ENCODE measurements at places on chromosomes 6 and 20.

- no peak for DNase-seq
Measured at GRCh38 chr20:57498425-57499400, 26.2 kb downstream of the CTCFL start.

- no peak for DNase-seq
Measured at GRCh38 chr6:144395014-144395413, 109.9 kb downstream of the UTRN start.

DNA sequence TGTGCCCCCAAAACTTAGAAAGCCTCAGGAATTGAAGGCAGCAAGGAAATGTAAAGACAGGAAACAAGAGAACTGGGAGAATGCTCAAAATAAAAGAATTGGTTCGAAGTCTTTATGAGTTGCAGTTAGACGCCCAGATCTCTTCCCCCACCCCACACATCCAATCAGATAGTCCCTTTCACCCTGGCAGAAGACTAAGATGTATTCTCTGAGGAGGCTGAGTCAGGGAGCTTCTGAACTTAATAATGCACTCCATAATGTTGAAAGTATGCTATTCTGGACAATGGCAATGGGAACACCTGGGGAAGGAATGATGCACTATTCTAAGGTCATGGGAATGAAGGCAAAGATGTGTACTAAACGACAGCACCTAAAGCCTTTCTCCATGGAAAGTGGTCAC is 173.6 kb downstream of the MTFR2 start:
- DNase-seq: no peak

GRCh38 chr6:70694371-70694770 is 26.7 kb downstream of the SMAP1 start:
- no peak for DNase-seq

- no peak for DNase-seq
Measured at GRCh38 chr6:45710304-45710821, 305.3 kb downstream of the CLIC5 start.

DNA sequence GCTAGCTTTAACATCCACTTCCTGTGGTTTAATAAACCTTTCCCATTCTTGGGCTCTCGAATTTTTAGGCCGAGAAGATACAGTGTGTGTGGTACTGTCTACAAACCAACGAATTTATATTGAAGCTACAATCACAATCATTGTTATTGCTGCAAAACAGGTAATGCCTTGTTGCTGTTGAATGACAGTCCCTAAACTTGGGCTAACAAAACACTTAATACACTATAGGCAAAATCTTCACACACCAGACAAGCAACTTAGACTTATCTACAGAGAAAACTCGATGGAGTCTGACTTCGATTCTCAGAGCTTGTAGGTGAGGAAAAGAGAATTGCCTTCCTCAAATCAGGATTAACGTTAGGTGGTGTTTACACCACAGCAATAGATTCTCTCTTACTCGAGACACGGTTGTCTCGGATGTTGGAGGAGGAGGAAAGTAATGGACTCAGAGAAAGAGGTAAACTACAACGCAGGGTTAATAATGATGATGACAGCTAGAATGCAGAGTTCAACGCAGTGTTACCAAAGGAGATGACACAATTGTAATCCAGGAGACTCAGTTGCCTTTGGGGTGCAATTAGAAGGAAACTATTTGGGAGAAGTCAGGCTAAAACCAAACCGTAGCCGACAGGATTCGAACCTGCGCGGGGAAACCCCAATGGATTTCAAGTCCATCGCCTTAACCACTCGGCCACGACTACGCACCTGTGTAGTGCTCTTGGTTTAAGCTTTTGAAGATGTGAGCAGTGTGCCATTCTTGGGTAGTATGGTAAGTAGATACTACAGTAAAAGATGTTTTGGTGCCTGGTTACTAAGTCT is 32.5 kb upstream of the ZNF184 start:
- no peak for DNase-seq

DNA sequence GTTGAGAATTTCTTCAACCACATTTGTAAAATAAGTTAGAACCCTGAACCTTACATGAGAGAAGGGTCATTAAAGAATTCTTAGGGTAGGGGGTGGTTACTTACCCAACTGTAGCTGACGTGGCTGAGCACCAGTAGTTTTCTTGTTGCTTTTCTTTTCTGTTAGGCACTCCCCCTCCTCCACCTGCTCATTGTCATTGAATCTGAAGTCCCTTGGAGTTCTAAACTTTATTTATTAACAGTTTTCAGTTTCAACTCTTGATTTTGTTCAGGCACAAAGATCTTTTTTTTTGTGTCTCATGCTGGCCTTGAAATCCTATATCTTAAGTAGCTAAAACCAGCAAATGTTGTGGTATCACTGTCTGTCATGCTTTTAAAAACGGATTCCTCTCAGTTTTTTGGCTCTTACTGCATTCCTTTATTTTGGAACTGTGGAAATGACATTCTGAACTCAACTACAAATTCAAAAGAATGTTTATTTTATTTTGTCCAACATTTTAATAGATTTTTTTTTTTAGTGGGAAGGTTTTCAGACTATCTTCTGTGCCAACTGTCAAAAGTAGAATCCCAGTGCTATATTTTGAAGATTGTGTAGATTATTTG is 465.2 kb downstream of the PHF3 start:
- DNase-seq: no peak

GRCh38 chr6:39296745-39297640 is 17.2 kb downstream of the KCNK17 start:
- no peak for DNase-seq

DNA sequence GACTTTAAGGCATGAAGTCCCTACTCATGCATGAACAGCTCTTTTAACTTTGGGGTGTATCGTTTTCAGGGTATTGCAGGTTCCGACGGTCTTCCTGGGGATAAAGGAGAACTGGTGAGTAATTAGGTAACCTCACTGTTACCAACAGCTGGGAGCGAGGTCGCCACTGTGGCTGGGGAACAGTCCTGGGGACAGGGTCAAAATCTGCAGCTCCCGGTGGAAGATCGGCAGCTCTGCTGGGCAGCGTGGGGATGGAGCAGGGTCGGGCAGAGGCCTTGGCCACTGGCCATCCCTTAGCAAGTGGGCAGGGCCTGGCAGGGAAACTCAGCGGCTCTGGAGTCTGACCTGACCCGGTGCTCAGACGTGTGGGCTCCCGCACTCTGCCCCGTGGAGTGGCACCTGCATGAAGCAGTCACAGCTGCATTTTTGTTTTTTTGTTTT is 16.1 kb downstream of the COL9A3 start:
- no peak for DNase-seq

DNA sequence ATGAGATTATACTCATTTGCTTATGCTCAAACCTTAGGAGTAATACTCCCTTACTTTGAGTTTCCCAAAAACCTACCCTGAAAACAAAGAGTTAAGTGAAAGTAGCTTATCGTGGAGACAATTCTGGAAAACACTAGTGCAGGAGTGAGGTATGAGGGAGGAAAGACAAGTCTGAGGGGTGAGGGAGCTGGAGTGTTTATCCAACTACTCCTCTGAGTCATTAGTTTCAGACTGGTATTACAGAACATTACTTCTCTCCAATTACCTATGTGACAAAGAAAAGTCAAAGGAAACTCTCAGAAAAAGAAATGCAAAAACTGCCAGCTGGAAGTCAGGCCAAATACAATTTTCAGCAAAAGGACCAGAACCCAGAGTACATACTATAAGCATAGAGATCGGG is 171.1 kb upstream of the SPTLC3 start:
- no peak for DNase-seq
